Activated gamma-delta T cell (primary cell): ENCODE measurements at places on chromosomes 7 and 10.

- no peak for DNase-seq
Measured at GRCh38 chr7:142606081-142606480, 143.2 kb upstream of the PRSS1 start.

DNA sequence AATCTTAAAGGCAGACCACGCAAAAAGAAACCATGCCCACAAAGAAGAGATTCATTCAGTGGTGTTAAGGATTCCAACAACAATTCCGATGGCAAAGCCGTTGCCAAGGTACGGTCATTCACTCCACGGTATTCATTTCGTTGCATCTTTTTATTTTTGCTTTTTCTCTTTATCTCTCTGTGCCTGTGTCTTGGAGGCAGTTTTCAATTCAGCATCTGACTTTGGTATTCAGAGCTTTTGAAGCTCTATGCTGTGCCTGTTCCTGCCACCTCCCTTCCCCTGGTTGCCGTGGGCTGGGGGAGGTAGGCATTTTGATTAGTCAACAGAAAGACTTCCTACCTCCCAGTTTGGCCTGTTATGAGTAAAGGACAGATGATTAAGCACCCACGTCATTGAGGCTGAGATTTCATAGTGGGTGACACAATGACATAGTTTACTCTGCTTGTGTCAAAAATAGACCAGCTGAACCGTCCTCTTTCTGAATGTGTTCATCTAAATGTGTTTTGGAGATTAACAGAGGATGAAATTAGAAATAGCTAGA lies 149.5 kb downstream of the ARID5B start:
- no peak for DNase-seq

DNA sequence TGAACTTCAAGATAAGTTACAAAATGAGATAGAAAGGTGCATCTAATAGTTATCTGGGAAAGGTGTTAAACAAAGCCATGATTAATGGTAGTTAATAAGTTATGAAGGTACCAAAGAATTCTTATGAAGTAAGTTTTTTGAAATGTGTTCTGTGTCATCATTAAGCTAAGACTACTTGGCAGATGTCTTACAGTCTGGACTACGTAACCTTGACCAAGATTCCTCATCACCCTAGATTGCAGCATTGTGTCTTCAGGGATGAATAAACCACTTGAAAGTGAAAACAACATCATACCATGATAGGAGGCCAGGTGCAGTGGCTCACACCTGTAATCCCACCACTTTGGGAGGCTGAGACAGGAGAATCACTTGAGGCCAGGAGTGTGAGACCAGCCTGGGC lies 48.2 kb downstream of the GOT1 start:
- no peak for DNase-seq

GRCh38 chr7:38413784-38414183 lies 140.3 kb upstream of the TARP start:
- no peak for DNase-seq

- DNase-seq = no peak
Measured at GRCh38 chr7:85974176-85974575, 669.5 kb upstream of the GRM3 start.

DNA sequence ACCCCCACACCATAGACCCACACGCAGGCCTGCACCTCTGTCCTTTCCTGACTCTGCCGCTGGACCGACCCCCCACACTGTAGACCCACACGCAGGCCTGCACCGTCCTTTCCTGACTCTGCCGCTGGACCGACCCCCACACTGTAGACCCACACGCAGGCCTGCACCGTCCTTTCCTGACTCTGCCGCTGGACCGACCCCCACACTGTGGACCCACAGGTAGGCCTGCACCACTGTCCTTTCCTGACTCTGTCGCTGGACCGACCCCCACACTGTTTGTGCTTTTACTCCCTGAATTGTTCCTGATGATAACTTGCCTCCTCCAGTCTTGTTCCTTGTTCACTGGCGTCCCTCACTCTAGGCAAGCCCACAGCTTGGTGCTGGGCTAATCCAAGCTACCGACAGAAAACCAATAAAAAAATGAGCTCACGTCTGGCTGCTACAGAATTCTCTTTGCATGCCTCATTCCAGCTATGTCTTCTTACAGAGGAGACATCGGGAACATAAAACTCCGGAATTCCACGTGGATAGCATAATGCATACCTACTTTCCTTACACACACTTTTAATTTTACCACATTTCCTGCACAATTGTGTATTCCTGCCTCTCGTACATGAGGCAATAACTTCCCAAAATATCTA lies 494.3 kb downstream of the PTPRN2 start:
- DNase-seq = no peak

DNA sequence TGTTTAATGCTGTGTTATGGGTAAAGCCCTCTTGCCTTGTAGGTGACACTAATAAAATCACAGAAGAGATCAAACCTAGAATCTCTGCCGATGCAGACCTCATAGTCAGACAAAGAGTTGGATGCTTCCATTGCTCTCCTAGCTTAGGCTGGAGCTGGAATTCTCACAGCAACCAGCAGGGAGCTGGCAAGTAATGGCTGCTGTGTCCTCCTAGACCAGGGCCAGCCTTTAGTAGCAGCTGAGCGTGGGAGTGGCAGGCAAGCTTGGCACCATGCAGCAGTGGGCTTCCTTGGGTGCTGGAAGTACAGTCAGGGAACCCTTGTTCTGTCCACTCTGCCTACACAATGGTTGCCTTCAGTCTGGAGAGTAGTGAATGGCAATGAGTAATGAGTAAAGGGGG lies 598.3 kb upstream of the GALNT17 start:
- DNase-seq = no peak

DNA sequence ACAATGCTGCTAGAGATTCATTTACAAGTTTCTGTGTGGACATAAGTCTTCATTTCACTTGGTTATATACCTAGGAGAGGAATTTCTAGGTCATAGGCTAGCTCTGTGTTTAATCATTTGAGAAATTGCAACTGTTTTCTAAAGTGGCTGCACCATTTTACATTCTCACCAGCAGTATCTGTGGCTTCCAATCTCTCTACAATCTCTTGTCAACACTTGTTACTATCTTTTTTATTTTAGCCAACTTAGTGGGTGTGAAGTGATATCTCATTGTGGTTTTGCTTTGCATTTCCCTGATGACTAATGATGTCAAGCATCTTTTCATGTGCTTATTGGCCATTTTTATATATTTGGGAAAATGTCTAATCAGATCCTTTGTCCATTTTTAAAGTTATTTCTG lies 53.0 kb upstream of the DRGX start:
- no peak for DNase-seq

GRCh38 chr10:3053155-3053554 lies 14.2 kb upstream of the PFKP start:
- DNase-seq = no peak

- no peak for DNase-seq
Measured at GRCh38 chr7:134179036-134180011, 52.2 kb downstream of the LRGUK start.

- no peak for DNase-seq
Measured at GRCh38 chr10:95663496-95663895, 7.0 kb upstream of the ALDH18A1 start.

DNA sequence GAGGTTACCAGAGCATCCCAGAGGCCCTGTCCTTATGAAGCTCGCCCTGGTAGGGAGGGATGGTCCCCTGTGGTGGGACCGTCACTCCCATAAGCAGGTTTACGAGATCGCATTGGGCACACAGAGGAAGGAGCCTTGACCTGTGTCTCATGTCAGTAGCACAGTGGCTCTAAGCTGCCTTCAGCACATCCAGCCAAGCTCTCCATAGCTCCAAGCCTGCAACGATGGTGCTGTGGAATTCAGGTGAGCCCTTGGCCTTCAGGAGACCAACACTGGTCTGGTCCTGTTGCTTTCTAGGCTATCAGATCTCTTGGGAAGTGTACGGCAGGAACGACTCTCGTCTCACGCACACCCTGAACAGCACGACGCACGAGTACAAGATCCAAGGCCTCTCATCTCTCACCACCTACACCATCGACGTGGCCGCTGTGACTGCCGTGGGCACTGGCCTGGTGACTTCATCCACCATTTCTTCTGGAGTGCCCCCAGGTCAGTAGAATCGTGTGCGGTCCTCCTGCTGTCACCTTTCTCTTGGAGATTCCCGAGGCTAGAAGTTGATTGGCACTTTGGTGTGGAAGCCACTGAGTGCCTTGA lies 605.3 kb upstream of the FOXK1 start:
- DNase-seq = no peak

- no peak for DNase-seq
Measured at GRCh38 chr10:103295374-103296015, 18.6 kb downstream of the INA start.

DNA sequence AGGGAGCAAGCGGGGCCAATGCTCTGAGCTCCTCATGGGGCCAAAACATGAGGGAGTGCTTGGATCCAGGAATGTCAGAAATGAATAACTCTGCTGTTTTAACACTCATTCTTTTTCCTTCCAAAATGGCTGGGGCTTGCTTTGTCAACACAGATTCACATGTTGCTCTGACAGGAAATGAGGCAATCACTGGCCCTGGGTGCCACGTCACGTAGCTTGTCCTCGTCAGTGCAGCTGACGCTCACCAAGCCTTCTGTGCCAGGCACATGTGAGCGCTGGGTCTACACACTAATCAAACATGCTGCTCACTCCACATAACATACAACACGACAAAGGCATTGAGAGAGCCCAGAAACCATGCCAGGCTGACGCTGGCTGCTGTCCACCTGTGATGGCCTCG lies 198.9 kb downstream of the WDR37 start:
- no peak for DNase-seq

- DNase-seq = no peak
Measured at GRCh38 chr10:86674912-86675311, 6.6 kb downstream of the LDB3 start.

GRCh38 chr7:55275291-55276200 lies 89.6 kb upstream of the LANCL2 start:
- no peak for DNase-seq

DNA sequence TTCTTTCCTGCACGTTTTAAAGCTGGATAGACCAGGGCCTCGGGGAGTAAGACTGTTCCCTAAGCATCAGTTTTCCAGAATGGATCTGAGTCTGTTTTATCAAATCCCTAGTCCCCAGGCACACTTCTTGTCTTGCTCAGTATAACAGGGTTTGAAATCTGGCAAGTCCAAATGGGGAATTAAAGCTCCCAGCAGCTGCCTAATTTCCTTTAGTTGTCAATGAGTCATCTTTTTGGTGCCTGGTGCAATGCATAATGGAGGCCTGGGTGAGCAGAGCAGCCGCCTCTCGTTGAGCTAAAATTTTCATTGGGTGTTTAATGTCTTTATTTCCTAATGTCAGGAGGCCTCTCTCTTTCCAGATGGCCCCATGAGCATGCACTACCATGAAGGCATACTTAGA lies 87.9 kb downstream of the STRA8 start:
- DNase-seq = no peak

- no peak for DNase-seq
Measured at GRCh38 chr7:151081170-151082101, 827 bp upstream of the FASTK start.

DNA sequence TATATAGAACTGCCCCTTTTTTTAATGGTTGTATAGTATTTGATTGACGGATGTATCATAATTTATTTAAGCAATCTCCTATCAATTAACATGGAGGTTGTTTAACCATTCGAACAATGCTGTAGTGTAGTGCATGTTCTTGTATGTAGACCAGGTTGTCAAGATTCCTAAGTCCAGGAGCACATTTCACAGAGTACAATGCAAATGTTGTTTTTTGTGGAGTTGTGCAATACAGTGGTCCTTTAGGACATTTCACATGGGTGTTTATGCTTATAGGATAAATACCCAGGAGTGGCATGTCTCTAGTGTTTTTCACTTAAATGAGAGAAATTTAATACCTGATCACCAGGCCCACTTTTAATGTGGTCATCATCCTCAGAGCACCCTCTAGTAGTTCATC lies 8.1 kb downstream of the ASB4 start:
- no peak for DNase-seq

DNA sequence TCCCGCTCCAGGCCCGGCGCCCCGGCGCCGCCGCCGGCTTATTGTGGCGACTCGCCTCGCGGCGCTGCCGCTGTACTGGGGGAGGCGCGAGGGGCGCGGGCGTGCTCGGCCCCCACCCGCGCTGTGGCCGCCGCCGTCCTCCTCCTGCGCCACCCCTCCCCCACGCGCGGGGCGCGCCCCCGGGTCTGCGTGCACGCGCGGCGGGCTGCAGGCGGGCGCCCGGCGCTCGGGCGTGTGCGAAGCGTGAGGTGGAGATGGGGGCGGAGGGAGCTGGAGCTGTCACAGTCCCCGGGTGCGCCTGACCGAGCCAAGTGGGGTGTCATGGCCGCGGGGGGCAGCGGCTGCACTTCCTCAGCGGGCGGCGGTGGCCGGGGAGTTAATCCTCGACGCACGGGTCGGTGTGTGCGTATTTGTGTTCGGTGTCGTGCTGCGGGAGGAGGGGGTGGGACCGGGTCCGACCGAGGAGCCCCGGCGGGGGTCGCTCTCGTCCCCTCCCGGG lies 672 bp downstream of the LCOR start:
- peak; percentile 80 for DNase-seq

GRCh38 chr10:32985775-32986350 lies 27.8 kb upstream of the ITGB1 start:
- DNase-seq = no peak

DNA sequence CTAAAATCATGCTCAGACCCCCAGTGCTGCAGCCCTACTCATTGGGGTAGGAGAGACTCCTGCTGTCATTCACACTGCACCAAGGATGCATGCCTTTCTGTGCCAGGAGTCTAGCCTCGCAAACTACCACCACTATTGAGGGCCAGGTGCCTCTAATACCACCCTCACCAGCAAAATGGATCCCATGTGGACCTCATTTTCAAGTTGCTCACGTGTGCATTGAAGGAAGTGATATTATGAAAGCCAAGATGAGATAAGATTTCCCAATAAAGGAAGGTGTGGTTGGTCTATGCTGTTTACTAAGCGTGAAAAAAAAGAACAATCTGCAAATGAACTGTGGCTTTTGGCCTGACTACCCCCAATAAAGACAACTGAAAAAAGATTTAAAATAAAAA lies 7.2 kb upstream of the LAMTOR4 start:
- no peak for DNase-seq

DNA sequence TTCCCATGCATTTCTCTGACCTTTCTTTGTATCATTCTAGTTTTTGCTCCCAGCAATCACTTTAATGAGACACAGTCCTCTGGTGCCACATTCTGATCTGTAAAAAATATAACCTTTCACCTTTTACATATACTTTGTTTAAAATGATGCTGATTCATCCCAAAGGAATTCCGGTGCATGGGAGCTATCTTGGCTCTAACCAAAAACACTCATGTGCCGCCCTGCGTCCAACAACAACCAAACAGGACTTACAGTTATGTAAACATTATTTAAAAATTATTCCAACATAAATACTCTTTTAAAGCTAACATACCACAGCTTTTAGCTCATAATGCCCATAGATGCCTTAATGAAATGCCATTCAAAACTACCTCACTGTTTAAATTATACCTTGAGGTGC lies 7.7 kb upstream of the OPALIN start:
- DNase-seq = no peak
